ENCODE measurements at places on chromosomes 5 and 9.

DNA sequence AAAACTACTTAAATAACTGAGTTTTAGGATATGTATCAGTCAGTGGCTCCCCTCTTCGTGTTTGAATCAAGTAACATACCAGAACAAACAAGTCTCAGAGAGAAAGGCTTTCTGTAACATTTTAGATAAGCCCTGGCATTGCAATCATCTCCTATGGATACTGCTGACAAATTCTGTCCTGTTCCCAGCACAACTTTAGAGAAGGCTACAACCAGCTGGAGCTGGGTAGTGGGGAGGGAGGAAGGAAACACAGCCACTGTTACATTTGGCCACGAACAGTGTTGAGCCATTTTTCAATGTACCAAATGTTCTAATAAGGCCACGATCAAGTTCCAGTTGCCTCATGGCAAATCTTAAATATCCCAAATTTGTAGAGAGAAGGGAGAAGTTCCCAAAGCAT lies 511.8 kb upstream of the WWC1 start:
- DNase-seq: no peak

DNA sequence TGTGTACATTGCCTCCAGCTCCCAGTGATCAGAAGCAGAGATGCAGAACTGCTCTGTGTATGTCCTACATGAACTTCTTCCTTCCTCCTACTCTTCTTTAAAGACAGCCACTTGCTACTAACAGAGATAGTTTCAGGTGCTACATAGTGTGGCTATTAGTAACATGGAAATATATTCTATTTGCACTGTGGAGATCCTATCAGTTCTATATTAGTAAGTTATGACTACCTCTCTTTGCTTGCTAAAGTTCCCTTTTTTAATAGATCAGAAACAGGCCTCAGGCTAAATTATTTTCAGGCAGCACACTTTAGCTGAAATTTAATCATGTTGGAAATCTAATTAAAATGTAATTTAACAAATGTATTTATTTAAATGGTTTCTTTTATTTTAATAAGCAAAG lies 64.4 kb upstream of the TNFSF8 start:
- no peak for DNase-seq

- DNase-seq: no peak
Observed at GRCh38 chr9:91151718-91152095, 210.0 kb downstream of the AUH start.

DNA sequence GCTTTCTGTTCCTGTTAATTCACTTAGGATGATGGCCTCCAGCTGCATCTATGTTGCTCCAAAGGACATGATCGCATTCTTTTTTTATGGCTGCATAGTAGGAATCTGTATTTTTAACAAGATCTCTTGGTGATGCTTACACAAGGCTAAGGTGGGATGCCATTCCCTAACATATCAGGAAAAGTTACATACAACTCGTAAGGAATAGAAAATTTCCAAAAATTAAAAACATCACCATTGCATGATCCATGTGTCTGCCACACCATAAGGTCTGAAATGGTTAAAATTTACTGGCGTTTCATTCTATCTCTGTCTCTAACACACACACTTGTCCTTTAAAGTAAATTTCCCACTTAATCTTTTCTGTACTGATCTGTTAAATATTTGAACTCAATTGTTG lies 608.4 kb downstream of the PRELID2 start:
- DNase-seq: no peak

DNA sequence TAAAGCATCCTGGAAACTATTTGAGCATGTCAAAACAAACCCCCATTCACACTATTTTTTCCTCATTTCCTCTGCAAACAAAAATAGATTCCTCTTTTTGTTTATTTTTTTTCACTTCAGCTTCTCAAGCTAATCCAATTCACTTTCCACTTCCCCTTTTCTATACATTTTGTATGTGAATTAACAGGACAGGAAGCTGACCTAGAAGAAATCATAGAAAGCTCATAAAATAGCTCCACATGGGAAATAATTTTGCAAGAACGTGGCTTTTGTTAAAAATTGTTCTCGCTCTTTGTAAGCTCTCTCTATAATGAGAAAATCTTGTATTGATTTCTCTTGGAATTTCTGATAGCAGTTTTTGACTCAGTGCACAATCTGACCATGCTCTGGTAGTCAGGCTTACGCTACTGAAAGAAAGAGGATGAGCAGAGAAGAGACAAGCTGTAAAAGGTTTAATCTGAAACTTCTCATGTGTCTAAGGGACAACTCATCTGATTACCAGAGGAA lies 215.8 kb downstream of the ADAMTS12 start:
- DNase-seq: no peak
